Left lung (tissue), 14 donors: ENCODE measurements at places on chromosomes 1 and 21.

GRCh38 chr1:54581621-54582035 lies 33.6 kb downstream of the ACOT11 start:
- peak overlapping the region; percentile 35 for H3K27ac ChIP-seq
- no peaks in the 10 kb centered on the region for H3K36me3 ChIP-seq
- no peaks in the 10 kb centered on the region for H3K27me3 ChIP-seq
- no peak overlapping the region for H3K4me3 ChIP-seq
- peak; percentile 31 for DNase-seq

- no peak overlapping the region for H3K27ac ChIP-seq
- peaks cover 3% of the 10 kb centered on the region for H3K4me1 ChIP-seq
Measured at GRCh38 chr1:217135569-217135915, 412.3 kb upstream of the ESRRG start.

DNA sequence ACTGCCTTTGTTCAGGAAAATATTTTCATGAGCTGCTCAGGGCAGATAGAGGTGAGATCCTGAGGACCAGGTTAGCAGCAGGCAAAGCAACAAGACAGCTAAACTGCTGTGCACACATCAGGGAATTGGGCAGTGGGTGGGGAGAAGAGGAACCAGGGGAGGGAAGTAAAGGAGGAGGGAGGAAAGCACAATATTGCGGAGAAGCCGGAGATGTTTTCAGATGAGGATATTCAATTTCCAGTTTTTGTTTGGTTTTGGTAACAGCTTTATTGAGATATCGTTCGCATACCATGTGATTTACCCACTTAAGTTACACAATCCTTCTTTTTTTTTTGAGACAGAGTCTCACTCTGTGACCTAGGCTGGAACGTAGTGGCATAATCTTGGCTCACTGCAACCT lies 34.5 kb downstream of the EPHA10 start:
- no peaks in the 10 kb centered on the region for H3K36me3 ChIP-seq
- DNase-seq: no peak
- H3K27ac ChIP-seq: no peak overlapping the region
- no peak overlapping the region for H3K4me3 ChIP-seq

GRCh38 chr1:108817811-108818210 lies 39.1 kb downstream of the AKNAD1 start:
- H3K4me3 ChIP-seq: no peak overlapping the region
- H3K27me3 ChIP-seq: no peaks in the 10 kb centered on the region

GRCh38 chr1:54871275-54872035 lies 15.5 kb downstream of the DHCR24 start:
- DNase-seq: no peak
- no peaks in the 10 kb centered on the region for H3K27me3 ChIP-seq
- no peak overlapping the region for H3K27ac ChIP-seq
- peaks cover 3% of the 10 kb centered on the region for H3K4me1 ChIP-seq
- H3K36me3 ChIP-seq: no peaks in the 10 kb centered on the region

DNA sequence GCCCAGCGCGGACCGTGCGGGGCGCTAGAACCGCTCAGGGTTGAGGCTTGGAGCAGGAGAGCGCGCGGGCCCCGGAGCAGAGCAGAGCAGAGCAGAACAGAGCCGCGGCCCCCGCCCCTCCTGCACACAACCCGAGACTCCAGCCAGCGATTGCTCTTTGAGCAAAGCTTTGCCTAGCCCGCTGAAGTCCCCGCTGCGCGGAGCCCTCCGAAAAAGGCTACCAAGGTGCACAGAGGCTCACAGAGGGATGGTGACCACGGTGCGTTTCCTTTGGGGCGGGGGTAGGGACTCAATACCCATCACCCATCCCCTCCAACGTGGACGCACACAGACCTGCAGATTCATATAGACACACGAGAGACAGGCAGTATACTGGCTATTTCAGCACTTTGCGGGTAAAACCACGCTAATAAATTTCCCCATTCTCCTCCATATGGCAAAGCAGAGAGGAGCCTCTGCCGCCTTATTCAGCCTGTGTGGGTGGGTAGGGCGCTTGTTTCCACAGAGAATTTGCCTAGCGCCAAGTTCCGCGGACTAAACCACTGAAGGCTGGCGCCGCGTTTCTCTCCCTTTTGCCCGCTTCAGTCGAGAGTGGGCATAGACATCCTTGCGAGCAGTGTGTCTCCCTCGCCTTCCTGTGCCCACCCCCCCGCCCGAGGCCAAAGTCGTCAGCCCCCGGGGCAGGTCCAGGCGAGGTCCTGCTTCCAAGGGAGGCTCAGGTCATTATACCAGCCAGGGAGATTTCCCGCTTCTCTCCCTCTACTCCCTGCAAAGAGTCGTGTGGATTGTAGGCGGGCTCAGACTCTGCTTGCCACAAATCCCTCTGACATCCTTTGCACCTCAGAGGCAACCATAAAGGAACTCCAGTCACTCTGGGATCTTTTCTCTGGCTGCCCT lies 8.5 kb downstream of the HLX start:
- no peaks in the 10 kb centered on the region for H3K4me1 ChIP-seq
- H3K27ac ChIP-seq: no peak overlapping the region
- peaks cover 68% of the 10 kb centered on the region for H3K27me3 ChIP-seq
- no peaks in the 10 kb centered on the region for H3K36me3 ChIP-seq
- H3K4me3 ChIP-seq: no peak overlapping the region

GRCh38 chr21:32868631-32869454 lies 97.3 kb upstream of the PAXBP1 start:
- no peaks in the 10 kb centered on the region for H3K4me1 ChIP-seq
- no peak overlapping the region for H3K4me3 ChIP-seq
- DNase-seq: no peak
- H3K36me3 ChIP-seq: no peaks in the 10 kb centered on the region
- H3K27me3 ChIP-seq: peaks cover 5% of the 10 kb centered on the region
- no peak overlapping the region for H3K27ac ChIP-seq

- no peak overlapping the region for H3K27ac ChIP-seq
- no peak overlapping the region for H3K4me3 ChIP-seq
- no peak for DNase-seq
- H3K27me3 ChIP-seq: no peaks in the 10 kb centered on the region
- no peaks in the 10 kb centered on the region for H3K36me3 ChIP-seq
Measured at GRCh38 chr21:43859747-43860214, 5.2 kb upstream of the AGPAT3 start.

DNA sequence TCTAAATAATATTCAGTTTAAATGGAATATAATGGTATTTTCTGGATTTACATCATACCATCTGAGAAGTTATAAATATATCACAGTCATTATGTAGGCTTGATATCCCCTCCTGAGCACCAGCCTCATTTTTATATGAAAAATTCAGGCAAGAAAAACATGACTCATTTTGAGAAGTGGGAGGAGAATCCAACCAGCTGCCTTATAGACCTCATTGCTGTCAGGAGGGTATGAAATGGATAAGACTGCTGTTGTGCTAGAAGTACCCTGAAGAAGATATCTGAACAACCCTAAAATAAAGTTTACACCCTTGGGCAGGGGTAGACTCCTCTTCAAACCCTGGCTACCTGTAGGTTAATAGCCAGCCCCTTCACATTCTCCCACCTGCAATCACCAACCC lies 8.8 kb downstream of the GIPC2 start:
- no peaks in the 10 kb centered on the region for H3K36me3 ChIP-seq
- H3K27me3 ChIP-seq: no peaks in the 10 kb centered on the region
- DNase-seq: no peak
- peaks cover 17% of the 10 kb centered on the region for H3K4me1 ChIP-seq
- H3K27ac ChIP-seq: no peak overlapping the region

GRCh38 chr1:8950309-8950708 lies 4.6 kb downstream of the CA6 start:
- no peak overlapping the region for H3K27ac ChIP-seq
- H3K4me3 ChIP-seq: no peak overlapping the region
- H3K27me3 ChIP-seq: no peaks in the 10 kb centered on the region
- DNase-seq: no peak
